Stimulated activated CD8-positive, alpha-beta memory T cell treated with anti-CD3 and anti-CD28 coated beads, Interleukin-7, amount 100 ng/mL, for 1 hour (primary cell): ENCODE measurements at places on chromosomes 5 and 9.

- no peak for DNase-seq
Observed at GRCh38 chr5:65113771-65114170, 345.0 kb downstream of the CWC27 start.

GRCh38 chr9:119829186-119829585, 460.0 kb upstream of the BRINP1 start:
- DNase-seq = no peak

DNA sequence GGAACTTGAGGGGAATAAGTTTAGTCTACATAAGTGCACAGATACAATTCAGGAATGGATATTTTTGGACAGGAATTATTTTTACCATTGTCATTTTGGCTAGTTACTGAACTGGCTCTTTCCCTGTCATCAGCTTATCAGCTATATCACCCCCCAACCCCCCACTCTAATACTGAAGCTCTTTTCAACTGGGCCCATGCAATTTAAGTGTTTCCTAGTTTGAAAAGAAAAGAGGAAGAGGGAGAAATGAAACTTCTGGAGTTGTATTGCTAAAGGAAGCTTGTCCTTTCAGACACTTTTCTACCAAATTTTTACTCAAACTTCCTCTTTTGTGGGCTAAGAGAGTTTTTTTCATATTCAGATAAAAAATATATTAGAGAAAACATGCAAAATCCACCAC, 18.5 kb upstream of the TIMD4 start:
- no peak for DNase-seq

GRCh38 chr9:78127279-78128225, 95.9 kb upstream of the GNAQ start:
- no peak for DNase-seq

GRCh38 chr9:109307380-109308240, 13.2 kb downstream of the EPB41L4B start:
- DNase-seq = no peak

DNA sequence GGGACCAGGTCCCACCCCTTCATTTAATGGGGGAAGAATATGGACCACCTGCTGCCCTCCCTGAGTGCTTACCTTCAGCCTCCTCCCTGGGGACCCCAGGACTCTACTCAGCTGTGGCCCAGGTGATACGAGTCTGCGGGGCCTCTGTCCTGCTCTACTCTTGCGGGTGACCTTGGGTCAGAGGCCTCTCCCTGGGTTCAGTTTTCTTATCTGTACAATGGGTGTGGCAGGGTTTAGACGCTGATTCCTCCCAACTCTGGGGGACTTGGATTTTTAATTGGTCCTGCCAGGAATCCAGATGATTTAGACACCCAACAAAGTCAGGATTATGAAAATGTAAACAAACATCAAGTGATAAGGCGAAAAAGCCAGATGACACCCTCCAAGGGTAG, 25.0 kb downstream of the FAM163B start:
- DNase-seq = no peak

- no peak for DNase-seq
Observed at GRCh38 chr5:175803736-175804454, 67.5 kb upstream of the CPLX2 start.

DNA sequence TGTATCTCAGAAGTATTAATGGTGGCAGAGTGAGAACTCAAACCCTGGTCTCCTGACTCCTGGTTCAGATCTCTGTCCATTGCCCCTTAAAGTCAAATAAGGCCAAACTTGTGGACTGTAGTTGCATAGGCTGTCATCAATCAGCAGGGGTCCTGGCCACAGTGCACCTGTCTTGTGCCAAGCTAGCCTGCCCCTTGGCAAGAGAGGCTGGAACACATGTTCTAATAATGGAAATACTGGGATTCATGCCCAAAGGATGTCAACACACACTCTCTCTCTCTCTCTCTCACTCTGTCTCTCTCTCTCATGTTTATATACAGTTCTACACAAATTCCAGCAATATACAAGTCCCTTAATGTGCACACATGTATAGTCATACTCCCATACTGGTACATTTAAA, 44.3 kb downstream of the GLRA1 start:
- no peak for DNase-seq

DNA sequence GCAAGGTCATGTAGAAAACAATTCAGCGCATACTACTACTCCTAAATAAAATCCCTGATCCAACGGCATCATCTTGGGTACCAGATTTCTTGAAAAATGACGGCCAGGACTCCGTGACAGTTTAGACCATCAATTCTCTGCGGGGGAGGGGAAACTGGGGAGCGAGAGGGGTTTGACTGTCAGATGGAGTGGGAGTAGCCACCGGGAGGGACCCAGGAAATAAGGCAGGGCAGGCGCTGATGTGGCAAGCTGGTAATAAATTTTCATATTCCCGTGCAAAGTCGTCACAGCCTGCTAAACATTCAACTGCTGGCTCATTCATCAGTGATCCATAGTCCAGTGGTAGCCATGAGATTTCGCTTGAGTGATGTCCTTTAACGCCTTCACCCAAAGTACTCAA, 457 bp upstream of the CDH18 start:
- DNase-seq = no peak

DNA sequence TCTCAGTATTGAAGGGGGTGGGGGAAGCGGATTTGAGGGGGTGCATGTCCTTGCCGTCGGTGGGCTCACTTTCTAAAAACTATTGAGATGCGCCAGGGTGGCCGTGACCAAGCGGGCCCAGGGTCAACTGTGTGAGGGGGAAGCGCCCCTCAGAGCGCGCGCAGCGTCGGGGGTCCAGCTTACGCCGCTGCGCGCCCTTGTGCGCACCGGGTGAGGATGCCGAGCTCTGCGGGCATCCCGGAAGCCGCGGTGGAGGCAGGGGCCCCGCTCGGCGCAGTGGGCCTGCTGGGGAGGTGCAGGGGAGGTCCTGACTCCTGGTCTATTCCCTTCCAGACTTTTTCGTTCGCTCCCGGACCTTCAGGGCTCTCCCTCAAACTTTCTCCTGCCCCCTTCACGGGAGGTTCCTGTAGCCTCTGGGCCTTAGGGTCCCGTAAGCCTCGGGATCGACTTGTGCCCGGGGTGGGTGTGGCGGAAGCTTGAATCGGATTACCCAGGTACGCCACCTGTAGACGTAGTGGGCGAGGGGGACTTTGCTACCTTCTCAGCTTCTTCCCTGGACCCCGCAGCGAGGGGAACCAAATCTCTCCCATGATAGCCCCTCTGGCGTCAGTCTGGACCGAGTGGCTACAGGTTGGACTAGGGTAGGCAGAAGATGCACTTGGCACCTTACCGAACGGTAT, 2.5 kb upstream of the PRDM6 start:
- no peak for DNase-seq

DNA sequence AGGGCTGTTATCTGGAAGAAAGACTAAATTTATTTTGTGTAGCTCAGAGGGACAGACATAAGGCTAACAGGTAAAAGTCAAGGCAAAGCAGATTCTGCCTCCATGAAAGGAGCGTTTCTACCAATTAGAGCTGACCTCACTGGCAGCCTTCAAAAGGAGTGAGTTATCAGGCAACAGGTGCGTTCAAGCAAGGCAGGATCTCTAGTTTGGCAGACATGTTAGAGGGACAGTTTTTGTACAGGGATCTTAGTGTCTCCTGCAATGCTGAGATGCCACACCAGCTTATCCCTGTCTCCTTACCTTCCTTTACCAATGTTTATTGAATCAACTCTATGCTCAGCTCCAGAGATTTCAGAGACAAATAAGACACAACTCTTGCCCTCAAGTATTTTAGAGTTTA, 73.8 kb downstream of the NRG2 start:
- DNase-seq = no peak

DNA sequence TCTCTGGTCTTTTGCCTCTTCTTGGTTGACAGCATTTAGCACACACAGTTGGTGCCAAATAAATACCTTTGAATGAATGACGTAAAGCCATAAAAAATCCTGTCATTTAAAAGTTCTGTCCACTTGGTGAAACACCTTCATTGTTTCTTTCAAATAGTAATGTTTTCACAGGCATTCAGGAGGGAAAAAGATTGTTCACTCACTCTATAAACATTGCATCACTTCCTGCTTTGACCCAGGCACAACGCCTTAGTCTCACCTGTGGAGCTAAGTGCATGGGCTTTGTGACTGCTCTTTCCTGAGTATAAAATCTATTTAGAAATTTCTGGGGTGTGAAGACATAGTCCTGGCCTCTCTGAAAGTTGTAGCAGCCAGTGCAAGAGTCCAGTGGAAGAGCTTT, 88.9 kb upstream of the CXCL14 start:
- no peak for DNase-seq

DNA sequence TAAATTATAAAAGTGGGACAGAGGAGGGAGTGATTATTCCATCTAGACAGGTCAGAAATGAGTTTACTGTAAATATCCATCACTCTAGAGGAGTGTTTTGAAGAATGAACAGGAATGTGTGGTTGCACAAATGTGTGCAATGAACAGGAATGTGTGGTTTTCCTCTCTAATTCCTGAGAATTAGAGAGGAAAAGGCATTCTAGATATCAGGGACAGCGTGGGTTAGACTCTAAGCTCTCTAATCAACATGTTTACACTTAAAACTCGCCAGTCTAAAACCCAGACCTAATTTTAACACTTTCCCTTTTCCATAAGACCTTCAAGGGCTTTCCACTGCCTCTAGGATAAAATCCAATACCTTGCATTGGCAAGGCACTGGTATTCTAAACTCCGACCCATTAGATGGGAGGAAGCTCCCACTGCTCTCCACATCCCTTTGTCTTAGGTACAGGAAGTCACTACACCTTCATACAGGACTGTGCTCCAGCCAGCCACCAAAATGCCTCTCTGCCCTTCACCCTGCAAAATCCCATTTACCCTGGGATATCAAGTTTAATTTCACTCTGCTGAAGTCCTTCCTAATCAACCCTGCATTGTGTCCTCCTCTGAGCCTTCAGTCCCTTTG, 67.9 kb downstream of the NFIB start:
- no peak for DNase-seq

GRCh38 chr5:137837491-137838394, 29.9 kb upstream of the MYOT start:
- DNase-seq = no peak

- no peak for DNase-seq
Observed at GRCh38 chr9:129338724-129339430, 160.8 kb upstream of the IER5L start.

DNA sequence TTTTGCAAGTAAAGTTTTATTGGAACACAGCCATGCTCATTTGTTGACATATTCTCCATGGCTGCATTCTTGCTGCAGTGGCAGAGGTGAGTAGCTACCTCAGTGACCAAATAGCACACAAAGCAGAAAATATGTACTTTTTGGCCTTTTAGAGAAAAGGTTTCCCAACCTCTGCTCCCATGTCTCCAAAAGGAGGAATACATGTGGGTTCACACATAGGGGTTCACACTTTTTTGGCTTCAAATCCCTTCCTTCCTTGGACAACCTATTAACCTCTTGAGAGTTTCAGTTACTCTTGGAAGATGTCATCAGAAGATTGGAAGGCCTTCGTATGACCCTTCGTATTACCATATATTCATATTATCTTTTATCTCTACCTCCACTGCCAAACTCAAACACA, 285.1 kb upstream of the TUT7 start:
- no peak for DNase-seq

- no peak for DNase-seq
Observed at GRCh38 chr5:40277161-40277906, 402.4 kb upstream of the PTGER4 start.

DNA sequence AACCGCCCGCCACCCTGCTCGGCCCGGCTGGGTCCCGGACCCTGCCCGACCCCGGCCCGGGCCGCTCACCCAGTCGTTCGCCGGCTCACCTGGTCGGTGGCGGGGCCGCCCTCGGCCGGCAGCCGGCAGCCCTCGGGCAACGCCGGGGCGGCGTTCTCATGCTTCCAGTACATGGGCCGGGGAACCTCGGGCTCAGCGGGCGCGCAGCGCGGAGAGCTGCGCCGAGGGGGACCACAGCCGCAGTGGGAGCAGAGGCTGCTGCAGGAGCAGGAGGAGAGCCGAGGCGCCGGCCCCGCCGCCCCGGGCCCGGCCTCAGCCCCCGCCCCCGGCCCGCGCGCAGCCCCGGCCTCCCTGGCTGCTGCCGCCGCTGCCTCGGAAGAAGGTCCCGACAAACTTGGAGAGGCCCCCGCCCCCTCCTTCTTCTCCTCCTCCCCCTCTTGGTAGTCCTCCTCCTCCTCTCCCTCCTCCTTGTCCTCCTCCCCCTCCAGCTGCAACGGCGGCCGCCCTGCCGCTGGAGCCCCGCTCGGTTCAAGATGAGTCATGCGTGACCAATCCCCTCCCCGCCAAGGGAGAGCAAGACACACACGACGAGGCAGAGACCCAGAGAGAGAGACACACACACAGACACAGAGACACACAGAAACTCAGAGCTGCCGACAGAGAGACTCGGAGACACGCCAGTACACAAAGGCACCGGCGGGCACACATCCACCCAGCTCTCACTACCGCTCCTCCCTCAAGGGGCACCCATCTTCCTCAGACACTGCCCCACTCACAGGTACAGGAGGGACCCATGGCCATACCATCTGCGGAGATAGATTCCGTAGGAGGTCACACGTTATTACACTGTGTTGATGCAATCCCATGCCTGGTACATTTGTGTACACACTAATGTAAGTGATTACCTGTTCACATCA, at the start of gene LHX6:
Gene LHX6, minus strand, starts transcription at position 390 of the 917 bp plus-strand sequence. Its CDS starts 217 bp downstream, at position 173.
- no peak for DNase-seq
